ENCODE measurements at places on chromosomes 1 and 21.

GRCh38 chr21:45026826-45027225 lies 47.6 kb upstream of the ADARB1 start:
- no peak for DNase-seq

GRCh38 chr21:30102871-30103270 lies 63.7 kb downstream of the CLDN17 start:
- DNase-seq: no peak

GRCh38 chr21:35095859-35096291 lies 46.8 kb upstream of the RUNX1 start:
- no peak for DNase-seq

- DNase-seq: no peak
These were observed 130.4 kb downstream of the AK5 start for GRCh38 chr1:77412069-77412819.

- DNase-seq: no peak
These were observed 52.1 kb downstream of the CD34 start for GRCh38 chr1:207858806-207859205.

- no peak for DNase-seq
These were observed 194.6 kb downstream of the SLC45A1 start for GRCh38 chr1:8512504-8512903.

DNA sequence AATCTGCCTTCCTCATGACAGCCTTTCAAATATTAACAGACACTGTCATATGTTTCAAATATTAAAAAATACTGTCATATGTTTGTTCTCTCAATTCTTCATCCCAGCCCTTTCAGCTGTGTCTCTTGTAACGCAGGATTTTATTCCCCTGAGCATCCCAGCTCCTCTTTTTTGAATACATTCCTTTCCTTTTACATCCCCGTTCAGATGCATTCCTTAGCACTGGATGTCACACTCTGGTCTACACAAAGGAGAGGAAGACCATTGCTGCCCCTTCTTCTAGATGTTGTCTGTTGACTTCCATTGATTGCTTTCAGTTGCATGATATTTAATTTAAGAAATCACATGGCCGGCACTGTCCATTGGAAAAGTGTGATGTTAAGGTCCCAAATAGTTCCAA lies 117.4 kb upstream of the PAXBP1 start:
- DNase-seq: no peak

DNA sequence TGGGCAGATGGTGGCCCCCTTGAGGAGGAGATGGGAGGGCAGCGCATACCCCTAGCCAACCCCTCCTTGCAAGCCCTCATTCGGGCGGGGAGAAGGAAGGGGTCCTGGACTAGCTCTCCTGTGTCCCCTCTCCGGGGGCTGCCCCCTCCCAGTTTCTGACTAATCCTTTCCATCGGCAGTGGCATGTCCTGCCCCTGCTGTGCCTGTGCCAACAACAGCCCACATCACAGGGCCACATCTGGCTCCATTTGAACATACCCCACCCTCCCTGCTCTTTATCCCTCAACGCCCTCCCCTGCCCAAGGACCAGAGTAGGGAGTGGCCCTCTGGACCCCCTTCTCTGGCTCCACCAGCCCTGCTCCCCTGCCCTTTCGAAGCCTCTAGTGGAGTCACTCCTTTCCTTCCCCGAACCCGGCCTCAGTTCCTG lies 11.0 kb upstream of the LMNA start:
- DNase-seq: no peak

DNA sequence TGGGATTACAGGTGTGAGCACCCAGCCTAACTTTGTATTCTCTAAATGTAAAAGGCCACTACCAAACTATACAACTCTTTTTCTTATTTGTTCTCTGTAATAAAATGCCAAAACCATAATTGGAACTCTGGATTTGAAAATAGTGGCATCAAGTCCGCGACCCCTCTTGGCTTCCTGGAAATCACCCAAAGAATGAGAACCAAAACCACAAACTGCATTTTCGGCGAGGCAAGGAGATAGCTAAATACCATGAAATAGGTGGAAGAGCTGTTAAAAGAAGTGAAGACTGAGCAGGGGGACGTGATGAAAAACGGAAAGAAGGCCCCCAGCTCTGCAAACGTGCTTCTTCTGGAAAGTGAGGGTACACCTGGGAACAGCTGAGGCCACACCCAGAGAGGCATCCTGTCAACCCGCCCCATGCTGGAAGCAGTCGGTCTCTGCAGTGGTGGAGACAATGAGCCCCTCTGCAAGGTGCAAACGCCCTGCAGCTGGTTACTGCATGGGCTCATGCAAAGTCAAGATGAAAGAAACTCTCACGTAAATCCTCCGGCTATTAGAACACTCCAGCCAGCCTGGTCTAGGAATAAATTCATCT lies 22.5 kb downstream of the VPS26C start:
- no peak for DNase-seq

- DNase-seq: no peak
These were observed 80.9 kb downstream of the BACH1 start for GRCh38 chr21:29379517-29380054.

GRCh38 chr1:92484472-92485380 lies 2.0 kb downstream of the GFI1 start:
- peak; percentile 44 for DNase-seq

DNA sequence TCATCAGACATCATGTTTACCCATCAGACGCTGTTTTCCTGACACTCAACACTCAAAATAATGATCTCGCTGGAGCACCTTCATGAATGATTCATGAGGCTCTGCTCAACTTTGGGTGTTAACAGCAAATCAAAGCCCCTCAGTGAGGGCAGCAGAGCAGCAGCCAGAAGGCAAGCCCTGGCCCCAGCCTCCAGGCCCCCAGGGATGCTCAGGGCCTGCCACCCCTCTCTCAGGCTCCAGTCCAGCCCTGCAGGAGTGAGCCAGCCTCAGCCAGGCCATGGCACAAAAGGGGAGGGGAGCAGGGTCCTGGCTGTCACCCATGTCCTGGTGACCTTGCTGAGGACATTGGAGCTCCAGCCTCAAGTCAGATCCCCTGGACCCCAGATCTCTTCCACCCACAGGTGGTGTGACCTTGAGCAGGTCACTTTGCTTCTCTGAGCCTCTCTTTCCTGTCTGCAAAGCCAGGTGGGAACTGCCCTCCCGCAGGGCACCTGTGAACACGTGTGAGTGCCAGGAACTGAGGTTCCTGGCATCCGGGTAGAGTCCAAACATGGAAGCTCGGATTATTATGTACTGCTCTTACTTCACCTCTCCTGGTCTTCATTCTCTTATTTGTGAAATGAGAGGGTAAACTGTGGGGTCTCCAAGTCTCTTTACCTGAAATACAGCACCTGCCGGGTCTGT lies 161.6 kb upstream of the VAMP3 start:
- DNase-seq: no peak

GRCh38 chr1:185733818-185734735 lies at the start of gene HMCN1:
HMCN1 (plus strand) TSS chr1:185734391; CDS start chr1:185734780, 389 bp downstream.
- DNase-seq: no peak

GRCh38 chr1:156471496-156472490 lies 28.8 kb downstream of the MEF2D start:
- no peak for DNase-seq

GRCh38 chr1:26697431-26697977 lies 1.7 kb downstream of the ARID1A start:
- DNase-seq: peak; percentile 10

DNA sequence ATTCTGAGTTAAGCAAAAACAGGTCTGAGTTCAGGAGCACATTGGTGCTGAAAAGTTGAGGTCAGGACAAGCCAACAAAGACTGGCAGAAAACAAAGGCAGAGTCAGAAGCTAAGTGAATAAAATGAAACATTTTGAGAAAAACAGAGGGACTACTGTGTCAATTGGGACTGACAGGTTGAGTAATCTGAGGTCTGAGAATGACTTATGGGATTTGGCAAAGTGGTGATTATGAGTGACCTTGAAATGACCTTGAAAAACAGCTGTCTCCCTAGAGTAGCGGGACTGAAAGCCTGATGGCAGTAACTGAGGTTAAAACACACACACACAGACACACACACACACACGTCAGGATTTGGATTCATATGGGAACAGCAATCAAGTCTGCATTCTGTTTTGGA lies 8.8 kb upstream of the COG2 start:
- no peak for DNase-seq

- DNase-seq: no peak
These were observed 19.7 kb downstream of the COG2 start for GRCh38 chr1:230661976-230662375.

Data from T-helper 9 cell (primary cell).